H9 (cell line): ENCODE measurements at places on chromosomes 1 and 21. TPM values are rescaled to one million over a fixed set of nuclear protein-coding genes. Genes with fewer than 3 reads are reported as not detected.

The SNAP47 gene
- total RNA-seq, result 44.1 TPM in 2 replicates

DNA sequence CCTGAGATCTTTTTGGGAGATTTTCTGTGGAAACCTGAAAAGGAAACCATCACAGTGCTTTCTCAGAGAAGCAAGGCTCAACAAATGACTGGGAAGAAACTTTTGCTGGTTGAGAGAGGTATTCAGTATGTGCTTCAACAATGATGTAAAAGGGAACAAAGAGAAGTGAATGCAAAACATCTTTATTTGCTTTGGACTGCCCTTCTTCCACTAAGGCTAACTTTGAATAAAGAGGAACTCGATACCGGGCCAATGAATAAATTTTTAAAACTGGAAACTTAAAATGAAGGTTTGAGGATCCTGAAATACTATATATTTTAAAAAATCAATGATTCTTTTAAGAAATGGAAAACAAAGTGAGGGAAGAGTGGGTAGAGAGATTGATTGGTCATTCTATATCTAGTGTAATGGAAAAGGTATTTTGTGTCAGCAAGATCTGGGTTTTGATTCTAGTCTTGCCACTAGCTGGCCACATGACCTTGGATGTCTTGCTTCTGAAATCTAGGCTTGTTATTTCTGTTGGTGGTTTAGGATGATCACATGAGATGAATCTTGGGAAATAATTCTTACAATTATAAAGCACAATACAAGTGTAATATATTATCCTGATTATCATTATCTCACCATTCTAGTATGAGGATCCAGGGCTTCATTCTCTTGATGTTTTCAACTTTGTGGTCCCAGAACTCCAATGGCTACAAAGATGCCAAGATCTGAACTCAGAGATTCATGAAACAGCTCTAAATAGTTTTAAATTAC, 34.6 kb upstream of the APOBEC4 start:
- H3K4me1 ChIP-seq, result no peaks in the 10 kb centered on the region
- H3K4me3 ChIP-seq, result no peak overlapping the region
- no peak overlapping the region for H3K27ac ChIP-seq
- DNase-seq, result no peak
- H3K27me3 ChIP-seq, result no peaks in the 10 kb centered on the region

- no peak overlapping the region for H3K27ac ChIP-seq
- 0 out of 2 replicates have a peak, but pooled peaks cover 2% of the 10 kb centered on the region for H3K4me1 ChIP-seq
- peaks cover 10% of the 10 kb centered on the region for H3K36me3 ChIP-seq
- no peak overlapping the region for H3K4me3 ChIP-seq
- DNase-seq, result no peak
- no peaks in the 10 kb centered on the region for H3K27me3 ChIP-seq
Measured at GRCh38 chr1:36133484-36133883, 8.5 kb upstream of the COL8A2 start.

The PAPPA2 gene
- total RNA-seq, result 0.75 and 0.81 TPM in 2 replicates

DNA sequence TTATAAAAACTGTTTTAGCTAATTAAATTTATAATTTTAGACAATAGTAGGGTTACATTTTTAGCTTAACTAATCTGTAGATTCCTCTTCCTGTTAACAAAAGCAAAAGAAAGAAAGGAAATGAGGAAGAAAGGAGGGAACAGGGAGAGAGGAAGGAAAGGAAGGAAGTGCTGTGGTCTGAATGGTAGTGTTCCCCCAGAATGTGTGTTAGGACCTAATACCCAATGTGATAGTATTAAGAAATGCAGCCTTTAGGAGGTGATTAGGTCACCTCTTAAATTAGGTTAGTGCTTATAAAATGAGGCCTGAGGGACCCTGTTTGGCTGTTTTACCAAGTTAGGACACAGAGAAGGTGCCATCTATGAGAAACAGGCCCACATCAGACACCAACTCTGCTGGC, 136.9 kb upstream of the SAMSN1 start:
- H3K4me1 ChIP-seq, result no peaks in the 10 kb centered on the region
- no peak overlapping the region for H3K4me3 ChIP-seq

DNA sequence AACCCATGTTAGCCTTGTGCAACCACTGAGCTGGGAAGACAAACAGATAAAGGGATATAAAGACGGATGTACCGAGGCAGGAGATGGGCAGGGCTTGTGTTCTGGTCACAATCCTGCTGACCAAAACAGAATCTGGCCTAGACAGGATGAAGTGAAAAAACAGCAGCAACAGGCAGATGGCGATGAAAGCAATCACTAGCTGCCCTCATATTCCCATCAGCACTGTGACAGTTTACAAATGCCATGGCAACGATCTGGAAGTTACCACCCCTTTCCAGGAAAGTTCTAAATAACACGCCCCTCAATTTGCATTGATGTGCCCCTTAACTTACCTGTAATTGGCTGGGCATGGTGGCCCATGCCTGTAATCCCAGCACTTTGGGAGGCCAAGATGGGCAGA, 40.6 kb upstream of the CD46 start:
- H3K4me1 ChIP-seq, result no peaks in the 10 kb centered on the region
- H3K27ac ChIP-seq, result no peak overlapping the region
- no peak overlapping the region for H3K4me3 ChIP-seq
- peak; percentile 73 for DNase-seq

GRCh38 chr1:235011599-235012435, 116.8 kb downstream of the TOMM20 start:
- DNase-seq, result no peak
- no peak overlapping the region for H3K27ac ChIP-seq
- H3K27me3 ChIP-seq, result no peaks in the 10 kb centered on the region; the same call in 1 of the 2 replicates
- no peaks in the 10 kb centered on the region for H3K4me1 ChIP-seq
- H3K36me3 ChIP-seq, result peaks cover 9% of the 10 kb centered on the region; the same call in 1 of the 2 replicates

The HSD11B1 gene
- total RNA-seq, result not detected in 2 replicates

GRCh38 chr1:81703756-81704463, 96.8 kb upstream of the ADGRL2 start:
- H3K4me1 ChIP-seq, result peaks cover 9% of the 10 kb centered on the region; the same call in 1 of the 2 replicates
- H3K27ac ChIP-seq, result no peak overlapping the region
- H3K36me3 ChIP-seq, result 0 out of 2 replicates have a peak, but pooled peaks cover 3% of the 10 kb centered on the region
- H3K27me3 ChIP-seq, result no peaks in the 10 kb centered on the region
- no peak overlapping the region for H3K4me3 ChIP-seq

GRCh38 chr1:51234721-51235425, 1.2 kb upstream of the RNF11 start:
- no peaks in the 10 kb centered on the region; the same call in 1 of the 2 replicates for H3K4me1 ChIP-seq
- no peaks in the 10 kb centered on the region for H3K36me3 ChIP-seq
- peak overlapping the region; percentile 94 for H3K4me3 ChIP-seq
- DNase-seq, result no peak
- H3K27ac ChIP-seq, result no peak overlapping the region

- peaks cover 3% of the 10 kb centered on the region; the same call in 2 of the 3 replicates for H3K36me3 ChIP-seq
- H3K27ac ChIP-seq, result no peak overlapping the region
- H3K4me1 ChIP-seq, result no peaks in the 10 kb centered on the region
- no peak for DNase-seq
Measured at GRCh38 chr1:150843474-150843873, 32.9 kb downstream of the ARNT start.

DNA sequence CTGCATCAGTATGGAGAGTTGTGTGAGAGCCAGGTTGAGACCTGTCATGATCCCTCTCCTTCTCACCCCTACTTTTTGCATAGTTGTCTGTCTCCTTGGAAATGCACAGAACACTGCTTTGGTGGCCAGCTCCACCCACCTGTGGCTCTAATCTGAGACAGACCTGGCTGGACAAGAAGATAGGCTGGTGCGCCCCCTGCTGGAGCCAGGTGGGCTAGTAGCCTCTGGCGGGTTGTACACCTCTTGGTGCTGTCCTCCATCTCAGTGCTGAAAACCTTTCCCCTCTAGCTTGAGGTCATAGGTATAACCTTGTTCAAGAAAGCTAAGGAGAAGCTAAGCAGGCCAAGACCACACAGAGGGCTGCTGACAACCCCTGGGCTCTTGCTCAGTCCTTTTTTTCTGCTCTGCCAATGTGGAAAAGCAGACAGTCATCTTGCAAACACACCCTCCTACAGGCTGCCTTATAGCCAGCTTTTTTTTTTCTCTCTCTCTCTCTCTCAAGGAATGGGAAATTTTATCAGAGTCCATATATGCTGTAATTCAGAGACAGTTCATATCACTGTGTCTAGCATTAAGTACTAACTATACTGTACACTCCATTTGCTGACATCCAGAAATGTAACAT, 58.8 kb upstream of the SPATA6 start:
- H3K4me1 ChIP-seq, result no peaks in the 10 kb centered on the region
- no peak overlapping the region for H3K27ac ChIP-seq
- H3K36me3 ChIP-seq, result no peaks in the 10 kb centered on the region
- peak; percentile 94 for DNase-seq
- H3K27me3 ChIP-seq, result no peaks in the 10 kb centered on the region

DNA sequence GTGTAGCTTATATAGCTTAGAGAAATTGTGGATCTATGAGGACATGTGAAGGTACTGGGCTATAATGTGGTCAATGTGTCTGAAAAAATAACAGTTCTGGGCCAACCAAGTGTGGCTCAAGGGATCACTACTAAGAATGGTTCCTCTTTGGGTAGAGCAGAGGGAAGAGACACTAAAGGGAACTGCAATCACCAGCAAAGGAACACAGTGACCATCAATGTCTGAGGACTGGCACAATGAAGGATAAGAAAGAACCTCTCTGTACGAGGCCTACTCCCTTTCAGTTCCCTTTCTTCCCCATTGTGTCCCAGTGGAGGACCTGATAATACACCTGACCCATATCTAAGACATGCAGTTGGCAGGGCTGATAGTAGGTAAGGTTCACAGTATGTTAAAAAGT, 89.9 kb upstream of the JAK1 start:
- no peak overlapping the region for H3K27ac ChIP-seq
- DNase-seq, result no peak
- H3K36me3 ChIP-seq, result peaks cover 26% of the 10 kb centered on the region
- H3K4me1 ChIP-seq, result no peaks in the 10 kb centered on the region
- no peak overlapping the region for H3K4me3 ChIP-seq

GRCh38 chr1:59605761-59606160, 209.0 kb upstream of the HOOK1 start:
- no peaks in the 10 kb centered on the region for H3K27me3 ChIP-seq
- H3K4me1 ChIP-seq, result no peaks in the 10 kb centered on the region
- no peak overlapping the region for H3K4me3 ChIP-seq
- no peak for DNase-seq

DNA sequence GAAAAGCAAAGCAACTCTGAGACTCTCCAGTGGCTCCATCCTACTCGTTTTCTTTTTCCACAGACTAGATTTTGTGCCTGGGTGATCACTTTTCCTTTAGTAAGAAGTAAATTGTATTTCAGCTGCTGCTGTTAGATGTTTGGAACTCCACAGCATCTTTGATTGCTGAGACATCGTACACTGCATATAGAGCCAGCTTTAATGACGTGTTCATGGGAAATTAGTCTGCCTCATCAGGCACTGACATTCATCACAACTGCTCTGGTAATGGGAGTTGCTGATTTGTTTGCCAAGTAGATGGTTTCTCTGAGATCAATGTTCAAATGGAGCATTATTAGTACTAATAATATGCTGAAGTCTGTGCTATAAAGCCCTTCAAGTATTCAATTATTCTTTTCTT, 573.8 kb upstream of the NR5A2 start:
- H3K4me3 ChIP-seq, result no peak overlapping the region
- no peak for DNase-seq
- H3K27me3 ChIP-seq, result no peaks in the 10 kb centered on the region
- H3K4me1 ChIP-seq, result no peaks in the 10 kb centered on the region
- no peak overlapping the region for H3K27ac ChIP-seq
- no peaks in the 10 kb centered on the region for H3K36me3 ChIP-seq

DNA sequence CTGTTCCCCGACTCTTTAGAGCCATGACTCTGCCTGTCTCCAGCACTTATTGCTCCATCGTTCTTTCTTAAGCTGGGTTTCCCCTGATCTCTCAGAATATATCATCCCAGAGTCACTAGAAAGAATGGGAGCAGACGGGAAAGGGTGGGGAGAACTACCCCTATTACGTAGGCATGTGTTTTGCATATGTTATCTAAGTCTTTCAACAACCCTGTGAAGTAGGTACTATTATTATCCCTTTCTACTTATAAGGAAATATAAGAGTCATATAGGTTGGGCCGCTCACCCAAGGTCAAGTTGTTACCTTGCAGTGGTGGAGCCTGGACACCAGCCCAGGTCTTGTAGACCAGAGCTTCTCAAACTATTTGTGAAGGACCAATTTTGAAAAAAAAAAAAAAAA, 38.7 kb downstream of the ELF3 start:
- no peak for DNase-seq
- H3K4me3 ChIP-seq, result no peak overlapping the region
- H3K27ac ChIP-seq, result no peak overlapping the region
- H3K27me3 ChIP-seq, result no peaks in the 10 kb centered on the region
- H3K36me3 ChIP-seq, result no peaks in the 10 kb centered on the region

The KCNT2 gene
- total RNA-seq, result 8.4 and 9.1 TPM in 2 replicates

The LRRC7 gene
- not detected in 2 replicates for total RNA-seq

- H3K36me3 ChIP-seq, result no peaks in the 10 kb centered on the region
- no peak for DNase-seq
- H3K4me3 ChIP-seq, result no peak overlapping the region
- H3K4me1 ChIP-seq, result no peaks in the 10 kb centered on the region
- no peaks in the 10 kb centered on the region for H3K27me3 ChIP-seq
Measured at GRCh38 chr21:41684381-41685245, 82.2 kb downstream of the RIPK4 start.

GRCh38 chr1:166988974-166989515, at the start of gene MAEL:
Gene MAEL, plus strand, starts transcription at chr1:166989280. Its CDS starts 73 bp downstream, at chr1:166989353.
- peak; percentile 53 for DNase-seq
- H3K36me3 ChIP-seq, result no peaks in the 10 kb centered on the region
- no peak within 1 kb of the TSS for H3K4me3 ChIP-seq
- H3K4me1 ChIP-seq, result no peaks in the 10 kb centered on the region

The MXRA8 gene
- total RNA-seq, result 8.1 and 9.6 TPM in 2 replicates

The SLC30A2 gene
- total RNA-seq, result 0.35 TPM in 2 replicates

GRCh38 chr1:20980051-20980450, 192.9 kb upstream of the HP1BP3 start:
- no peaks in the 10 kb centered on the region for H3K4me1 ChIP-seq
- no peak overlapping the region for H3K27ac ChIP-seq
- no peaks in the 10 kb centered on the region for H3K27me3 ChIP-seq
- DNase-seq, result no peak
- no peak overlapping the region for H3K4me3 ChIP-seq

The LRRC52 gene
- total RNA-seq, result not detected in 2 replicates

- no peak overlapping the region for H3K27ac ChIP-seq
- H3K4me3 ChIP-seq, result peak overlapping the region; percentile 77
- DNase-seq, result peak; percentile 64
- H3K4me1 ChIP-seq, result no peaks in the 10 kb centered on the region
Measured at GRCh38 chr1:226223786-226224244, 351 bp downstream of the MIXL1 start.

- no peak overlapping the region for H3K4me3 ChIP-seq
- no peaks in the 10 kb centered on the region for H3K36me3 ChIP-seq
- DNase-seq, result peak; percentile 59
- H3K27me3 ChIP-seq, result no peaks in the 10 kb centered on the region
- peaks cover 2% of the 10 kb centered on the region; the same call in 1 of the 2 replicates for H3K4me1 ChIP-seq
Measured at GRCh38 chr1:226474443-226475141, 66.7 kb upstream of the PARP1 start.

The TEKT2 gene
- total RNA-seq, result 0.20 and 0.86 TPM in 2 replicates

DNA sequence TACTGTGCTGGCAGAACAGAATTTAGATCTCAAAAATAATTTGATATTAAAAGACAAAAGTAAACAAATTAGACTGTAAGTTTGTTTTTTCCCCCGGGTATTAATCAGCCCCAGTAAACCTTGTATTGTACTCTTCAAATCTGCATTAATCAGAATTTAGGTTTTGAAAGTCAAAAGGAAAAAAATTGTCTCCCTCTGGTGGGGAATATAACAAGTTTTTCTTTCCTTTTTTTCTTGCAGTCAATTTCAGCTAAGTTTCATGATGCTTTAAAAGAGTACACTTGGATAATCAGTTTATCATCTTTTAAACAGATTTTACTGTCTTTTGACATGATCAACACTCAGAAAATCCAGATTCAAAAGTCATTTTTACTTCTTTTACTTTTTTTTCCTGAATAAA, 134.5 kb upstream of the PKN2 start:
- no peak overlapping the region for H3K27ac ChIP-seq
- no peak overlapping the region for H3K4me3 ChIP-seq
- DNase-seq, result no peak
- no peaks in the 10 kb centered on the region for H3K36me3 ChIP-seq
